NCI-H446 treated with DMSO at 0.1 percent for 48 hours (cell line): ENCODE measurements at places on chromosomes 16 and 17.
A peak's percentile ranks its signal among the peaks of the same experiment; 100 is the strongest.

- DNase-seq: no peak
These were observed 13.9 kb downstream of the TOP3A start for GRCh38 chr17:18300725-18301480.

DNA sequence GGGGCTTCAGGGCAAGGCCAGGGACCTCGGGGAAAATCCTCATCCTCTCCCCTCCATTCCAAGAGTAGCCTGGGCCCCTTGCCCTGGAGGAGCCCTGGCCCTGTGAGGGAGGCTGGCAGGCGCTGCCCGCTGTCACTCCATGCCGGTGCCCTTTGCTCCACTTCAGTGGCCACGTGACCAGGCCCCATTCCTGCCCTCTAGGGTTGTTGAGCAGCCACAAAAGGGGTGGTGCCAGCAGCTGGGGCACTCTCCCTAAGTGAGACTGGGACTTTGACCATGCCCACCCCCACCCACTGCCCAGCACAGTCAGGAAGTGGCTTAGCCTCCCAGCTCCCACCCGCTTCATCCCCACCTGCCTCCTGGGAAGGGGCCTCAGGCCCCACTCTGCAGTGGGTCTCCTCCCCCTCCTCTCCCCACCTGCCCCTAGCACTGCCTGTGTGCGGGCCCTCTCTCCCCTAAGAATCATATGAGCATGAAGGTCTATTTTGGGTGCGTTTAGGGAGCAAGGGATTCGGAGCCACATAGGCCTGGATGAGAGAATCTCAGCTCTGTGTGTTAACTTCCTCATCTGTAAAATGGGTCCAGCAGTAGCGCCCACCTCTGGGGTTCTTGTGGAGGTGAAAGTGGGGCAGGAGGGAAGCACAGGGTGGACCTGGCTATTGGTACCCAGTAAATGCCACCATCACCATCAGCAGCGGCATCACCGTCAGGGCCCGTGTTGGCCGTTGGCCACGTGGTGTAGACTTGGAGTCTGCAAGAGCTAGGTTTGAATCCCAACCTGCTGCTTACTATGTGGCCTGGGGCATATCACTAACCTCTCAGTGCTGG, 7.2 kb downstream of the PDK2 start:
- no peak for DNase-seq

DNA sequence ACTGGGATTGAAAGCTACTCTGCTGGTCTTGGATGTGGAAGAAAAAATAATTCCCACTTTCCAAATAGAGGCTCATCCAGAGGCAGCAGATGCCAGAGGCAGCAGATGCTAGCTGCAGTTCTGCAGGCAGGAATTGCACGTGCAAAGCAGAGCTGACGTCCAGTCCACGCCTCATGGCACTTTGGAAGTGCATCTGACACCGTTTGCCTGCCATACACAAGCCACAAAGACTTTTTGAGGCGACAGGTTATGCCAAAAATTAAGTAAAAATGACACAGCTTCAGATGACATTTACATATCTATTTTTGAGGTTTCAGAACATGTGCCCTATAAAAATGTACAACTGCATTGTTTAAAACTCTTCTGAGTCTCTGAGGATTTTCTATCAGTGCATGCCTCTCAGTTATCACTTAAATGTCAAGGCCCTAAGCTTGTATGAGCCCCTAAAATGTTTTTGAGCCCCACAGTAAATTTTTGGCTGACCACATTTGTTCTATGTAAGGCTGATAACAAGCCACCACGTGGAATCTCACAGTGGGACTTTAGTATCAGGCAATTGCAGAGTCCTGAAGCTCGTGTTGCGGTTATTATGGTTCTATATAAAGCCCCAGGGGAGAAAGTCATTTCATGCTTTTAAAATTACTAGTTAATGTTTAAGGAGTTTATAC, 239.2 kb downstream of the PRKCA start:
- DNase-seq: no peak

DNA sequence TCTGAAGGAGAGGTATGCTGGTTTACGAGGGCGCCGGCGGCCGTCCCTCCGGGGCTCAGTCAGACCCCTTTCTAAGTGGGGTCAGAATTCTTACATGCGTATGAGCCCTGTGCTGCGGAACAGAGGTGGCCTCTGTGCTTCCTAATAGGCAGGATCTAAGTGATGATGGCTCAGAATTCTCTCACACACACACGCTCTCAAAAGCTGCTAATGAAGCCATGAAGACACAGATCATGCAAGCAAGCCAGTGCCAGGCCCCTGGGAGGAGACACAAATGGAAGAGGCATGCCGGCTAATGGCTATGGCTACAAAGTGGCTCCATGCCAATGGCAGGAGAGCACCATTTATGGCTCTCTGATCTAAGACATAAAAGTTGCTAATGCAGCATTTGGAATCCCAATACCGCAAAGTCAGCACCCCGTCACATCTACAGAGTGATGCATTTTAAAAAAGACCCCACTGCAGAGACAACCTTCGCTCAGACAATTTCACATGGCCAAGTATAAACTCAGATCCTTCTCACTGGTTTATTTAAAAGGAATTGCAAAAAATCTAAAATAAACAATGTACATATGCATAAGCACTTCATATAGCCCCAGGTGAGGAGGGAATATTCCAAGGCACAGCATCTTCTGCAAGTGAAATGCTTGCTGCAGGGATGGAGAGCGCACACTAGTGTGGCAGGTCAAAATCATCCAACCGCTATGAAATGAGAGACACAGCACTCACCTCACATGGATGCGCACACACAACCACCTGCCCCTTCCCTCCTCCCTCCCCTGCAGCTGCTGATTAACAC, 24.5 kb downstream of the NPLOC4 start:
- DNase-seq: no peak

- no peak for DNase-seq
These were observed 42.0 kb downstream of the PITPNM3 start for GRCh38 chr17:6514371-6514770.

GRCh38 chr16:64696866-64697265, 425.0 kb downstream of the CDH11 start:
- DNase-seq: no peak

GRCh38 chr16:23160082-23160481, 10.8 kb upstream of the USP31 start:
- DNase-seq: no peak

GRCh38 chr16:17369421-17370222, 101.1 kb downstream of the XYLT1 start:
- DNase-seq: no peak

- no peak for DNase-seq
These were observed 6.7 kb upstream of the MPP3 start for GRCh38 chr17:43839670-43840108.

- DNase-seq: peak; percentile 48
These were observed at the start of gene TNFRSF12A for GRCh38 chr16:3020247-3020603. Gene TNFRSF12A, plus strand, starts transcription at chr16:3020368. Its CDS starts 30 bp downstream, at chr16:3020398.

- no peak for DNase-seq
These were observed 888 bp downstream of the CDH1 start for GRCh38 chr16:68737730-68738629.

DNA sequence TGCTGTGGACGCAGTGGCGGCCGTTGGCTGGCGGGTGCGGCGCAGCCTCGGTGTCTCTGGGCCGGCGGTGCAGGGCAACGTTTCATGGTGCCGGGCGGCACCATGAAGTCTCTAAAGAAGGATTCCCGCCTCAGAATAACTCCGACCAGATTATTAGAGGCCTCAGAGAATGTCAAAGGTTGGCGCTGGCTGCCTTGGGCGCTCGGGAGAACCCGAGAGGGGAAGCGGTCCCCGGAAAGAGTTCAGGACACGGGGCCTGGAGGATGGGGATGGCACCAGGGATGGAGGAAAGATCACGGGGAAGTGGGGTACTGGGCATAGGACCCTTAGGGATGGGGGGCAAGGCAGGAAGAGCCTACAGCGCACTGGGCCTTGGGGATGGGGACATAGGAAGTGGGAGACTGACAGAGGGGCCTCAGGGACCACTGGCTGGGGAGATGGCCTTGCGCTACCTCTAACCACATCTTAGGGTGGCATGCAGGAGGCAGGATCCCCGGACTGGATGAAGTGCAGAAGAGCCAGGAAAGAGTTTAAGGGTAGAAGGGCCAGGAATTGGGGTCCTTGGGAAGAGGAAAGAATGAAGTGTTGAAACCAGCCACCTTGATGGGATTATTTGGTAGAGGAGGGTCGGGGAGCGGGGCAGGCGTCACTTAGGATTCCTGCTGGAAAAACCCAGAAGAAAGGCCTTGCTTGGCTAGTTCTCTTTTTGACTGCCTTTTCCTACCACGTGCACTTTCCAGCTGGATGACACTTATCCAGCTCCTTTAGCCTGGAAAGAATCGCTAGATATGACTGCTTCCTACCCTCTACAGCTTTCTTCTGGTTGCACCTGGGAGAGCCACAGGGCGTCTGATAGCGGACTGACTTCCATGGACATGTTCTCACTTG, 578 bp downstream of the MYCBPAP start:
- DNase-seq: no peak

GRCh38 chr17:60392845-60393702, 1.1 kb upstream of the USP32 start:
- DNase-seq: peak; percentile 3

DNA sequence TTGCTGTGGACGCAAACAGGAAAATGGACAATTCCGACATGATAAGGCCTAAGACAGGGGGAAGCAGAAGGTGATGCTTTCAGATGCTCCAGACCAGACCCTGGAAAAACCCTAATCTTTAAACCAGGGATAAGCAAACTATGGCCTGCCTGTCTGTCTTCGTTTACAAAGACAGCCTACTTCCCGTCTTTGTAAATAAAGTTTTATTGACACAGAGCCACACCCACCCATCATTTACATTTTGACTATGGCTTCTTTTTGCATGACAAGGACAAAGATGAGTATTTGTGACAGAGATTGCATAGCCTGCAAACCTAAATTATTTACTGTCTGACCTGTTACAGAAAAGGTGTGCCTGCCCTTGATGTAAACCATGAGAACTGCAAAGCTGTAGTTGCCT, 177.9 kb downstream of the WSCD1 start:
- DNase-seq: no peak

DNA sequence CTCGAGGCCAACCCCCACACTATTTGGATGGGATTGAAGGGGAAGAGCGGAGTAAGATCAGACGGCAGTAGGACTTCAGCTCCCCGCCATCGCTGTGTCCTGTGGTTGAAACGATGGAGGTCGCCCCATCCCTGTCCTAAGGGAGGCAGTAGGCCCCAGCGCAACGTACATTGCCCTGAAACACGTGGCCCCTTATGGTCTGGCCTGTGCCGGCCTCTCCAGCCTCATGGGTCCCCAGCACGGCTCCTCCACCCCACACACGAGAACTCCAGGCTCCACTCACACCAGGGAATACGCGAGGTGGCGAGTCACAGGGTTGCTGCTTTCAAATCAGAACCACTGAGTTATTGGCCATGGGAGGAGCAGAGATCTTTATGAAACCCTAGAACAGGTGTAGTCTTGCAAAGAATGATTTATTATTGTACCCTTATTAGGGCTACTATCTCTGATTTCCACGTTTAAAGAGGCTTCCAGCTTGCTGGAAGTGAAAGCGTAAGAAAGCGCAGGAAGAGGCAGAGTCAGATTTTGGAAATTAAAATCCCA, 669 bp upstream of the DCTPP1 start:
- DNase-seq: no peak

DNA sequence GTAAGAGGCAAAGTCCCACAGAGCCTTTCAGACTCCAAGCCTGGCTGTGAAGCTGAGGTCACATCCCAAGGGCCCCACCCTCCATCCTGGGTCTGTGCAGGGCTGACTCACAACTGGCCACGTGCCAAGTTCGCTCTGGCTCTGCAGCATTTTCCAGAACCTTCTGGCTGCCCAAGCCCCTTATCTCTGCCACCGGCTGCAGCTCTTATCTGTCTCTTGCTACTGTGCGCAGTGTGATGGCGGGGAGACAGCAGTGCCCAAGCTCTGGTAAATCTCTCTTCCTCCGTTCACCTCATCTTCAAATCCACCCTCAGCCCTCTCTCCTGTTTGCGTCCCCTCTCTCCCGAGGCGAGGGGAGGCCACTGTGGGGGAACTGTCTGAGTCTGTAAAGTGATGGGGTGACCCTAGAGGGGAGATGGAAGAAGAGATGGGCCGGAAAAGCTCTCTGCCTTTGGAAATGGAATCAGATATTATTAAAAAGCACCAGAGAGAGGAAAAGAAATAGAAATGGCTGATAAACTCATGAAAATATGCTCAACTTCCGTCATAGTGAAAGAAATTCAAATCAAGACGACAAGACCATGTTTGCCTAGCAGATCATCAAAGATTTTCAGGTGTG, 162.7 kb upstream of the CDC42EP4 start:
- no peak for DNase-seq

GRCh38 chr17:14214271-14214670, 22.4 kb downstream of the CDRT15 start:
- DNase-seq: no peak

- DNase-seq: no peak
These were observed at the start of gene ROGDI for GRCh38 chr16:4801962-4802658. Gene ROGDI, minus strand, starts transcription at chr16:4802633. Its CDS starts 62 bp downstream, at chr16:4802571.

GRCh38 chr16:73018821-73019456, 29.0 kb downstream of the ZFHX3 start:
- DNase-seq: no peak

DNA sequence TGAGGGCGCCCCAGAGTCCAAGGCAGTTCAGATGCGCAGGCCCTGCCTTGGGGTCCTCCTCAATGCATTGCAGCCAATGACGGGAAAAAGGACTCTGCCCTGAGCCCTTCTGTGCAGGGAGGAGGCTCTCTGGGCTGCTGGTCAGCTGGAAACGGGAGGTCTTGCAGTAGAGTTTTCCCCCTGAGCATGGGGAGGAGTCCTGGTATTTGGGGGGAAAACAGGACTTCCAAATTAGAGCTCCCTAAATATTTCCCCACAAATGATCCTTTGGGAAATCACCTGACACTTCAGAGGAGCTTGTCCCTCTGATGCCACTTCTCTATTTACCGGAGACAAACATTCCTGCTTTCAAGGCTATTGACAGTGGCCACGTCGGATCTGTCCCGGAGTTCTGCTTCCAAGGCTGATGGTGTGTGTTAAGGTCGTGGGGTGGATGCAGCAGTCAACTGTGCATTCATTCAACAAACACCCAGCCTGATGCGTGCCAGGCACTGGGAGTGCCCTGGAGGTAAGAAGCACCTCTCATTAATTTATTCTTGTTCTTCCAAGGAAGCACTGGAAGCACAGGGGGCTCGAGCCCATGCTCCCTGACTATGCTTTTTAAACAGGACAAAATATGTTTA, 73.0 kb upstream of the DNAH17 start:
- no peak for DNase-seq

- no peak for DNase-seq
These were observed 15.6 kb upstream of the CBFA2T3 start for GRCh38 chr16:88992351-88993165.

DNA sequence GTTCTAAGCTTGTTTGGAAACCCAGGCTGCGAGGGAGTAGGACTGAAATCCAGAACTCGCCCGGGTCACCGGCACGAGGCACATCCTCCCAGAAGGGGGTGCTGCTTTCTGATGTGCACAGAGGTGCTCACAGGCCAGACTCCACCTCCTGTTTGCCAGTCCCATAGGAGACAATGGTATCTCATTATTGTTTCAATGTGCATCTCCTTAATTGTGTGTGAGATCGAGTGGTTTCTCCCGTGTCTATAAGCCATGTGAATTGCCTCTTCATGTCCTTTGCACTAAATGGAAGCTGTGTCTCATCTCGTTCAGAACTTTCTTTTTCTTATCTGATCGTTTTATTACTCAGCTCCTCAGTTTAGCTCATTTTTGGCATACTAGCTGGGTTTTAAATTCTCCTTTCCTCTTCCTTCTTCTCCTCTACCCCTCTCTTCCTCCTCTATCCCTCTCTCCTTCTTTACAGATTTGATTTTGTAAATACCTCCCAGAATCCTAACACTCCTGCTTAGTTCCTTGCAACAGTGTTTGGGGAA, 32.1 kb upstream of the PRKCB start:
- DNase-seq: no peak
